ENCODE measurements at places on chromosomes 7 and 10.
A peak's percentile ranks its signal among the peaks of the same experiment; 100 is the strongest.

GRCh38 chr10:31871266-31872065 is 57.2 kb downstream of the ARHGAP12 start:
- no peak for DNase-seq

- DNase-seq: peak; percentile 4
Observed at GRCh38 chr7:133135451-133135850, 53.6 kb upstream of the CHCHD3 start.

GRCh38 chr7:80707318-80707717 is 68.9 kb downstream of the CD36 start:
- no peak for DNase-seq

DNA sequence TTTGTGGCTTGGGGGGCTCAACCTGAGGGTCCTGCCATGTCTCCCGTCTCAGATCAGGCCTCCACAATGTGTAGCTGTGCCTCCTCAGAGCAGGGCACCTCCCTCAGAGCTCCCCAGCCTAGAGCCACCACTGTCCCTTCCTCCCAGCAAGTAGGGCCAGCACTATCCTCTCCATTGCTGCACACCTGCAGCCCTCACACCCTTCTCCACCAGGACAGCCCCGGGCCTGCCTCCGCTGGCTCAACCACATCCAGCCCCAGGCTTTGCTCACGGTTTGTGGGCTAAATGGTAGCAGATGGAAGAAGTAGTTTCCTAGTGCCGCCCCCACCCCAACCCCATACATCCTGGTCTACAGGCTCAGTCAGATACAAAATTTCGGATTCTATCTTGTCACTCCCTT is 10.1 kb downstream of the NFKB2 start:
- no peak for DNase-seq
